ENCODE measurements at places on chromosomes 5 and 9.

- no peak for DNase-seq
Observed at GRCh38 chr9:123287639-123288038, 19.3 kb upstream of the STRBP start.

- no peak for DNase-seq
Observed at GRCh38 chr5:82661933-82662332, 383.8 kb upstream of the RPS23 start.

GRCh38 chr9:129309041-129309430, 131.0 kb upstream of the IER5L start:
- DNase-seq: no peak

- no peak for DNase-seq
Observed at GRCh38 chr9:87776481-87777379, 50.8 kb downstream of the CTSL start.

DNA sequence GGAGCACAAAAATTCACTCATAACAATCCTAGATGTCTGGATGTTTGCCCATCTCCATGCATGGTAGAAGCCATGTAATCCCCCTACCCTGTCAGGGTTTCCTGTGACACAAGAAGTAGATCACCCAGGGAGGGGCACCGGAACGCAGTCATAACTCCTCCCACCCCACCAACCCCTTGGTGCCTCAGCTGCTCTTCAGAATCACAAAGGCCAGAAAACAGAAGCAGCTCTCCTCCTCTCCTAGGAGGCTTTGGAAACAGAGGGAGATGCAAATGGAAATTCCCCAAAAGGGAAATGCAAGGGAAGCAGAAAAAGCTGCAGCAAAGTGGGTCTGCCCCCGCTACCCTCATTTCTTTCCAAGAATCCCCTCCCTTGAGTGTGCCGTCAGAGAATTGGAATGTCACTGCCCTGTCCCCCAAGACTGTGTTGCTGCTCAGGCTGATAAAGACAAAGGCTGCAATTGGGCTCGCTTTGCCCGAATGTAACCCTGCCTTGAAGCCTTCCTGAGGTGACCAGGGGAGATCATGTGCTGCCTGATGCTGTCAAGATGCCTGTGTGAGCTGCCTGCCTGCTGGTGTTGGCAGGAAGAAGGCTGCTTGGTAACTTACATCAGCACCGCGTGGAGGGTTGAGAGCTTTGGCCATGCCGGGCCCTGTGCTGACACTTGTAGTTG, 65.5 kb upstream of the ABCA1 start:
- DNase-seq: no peak

DNA sequence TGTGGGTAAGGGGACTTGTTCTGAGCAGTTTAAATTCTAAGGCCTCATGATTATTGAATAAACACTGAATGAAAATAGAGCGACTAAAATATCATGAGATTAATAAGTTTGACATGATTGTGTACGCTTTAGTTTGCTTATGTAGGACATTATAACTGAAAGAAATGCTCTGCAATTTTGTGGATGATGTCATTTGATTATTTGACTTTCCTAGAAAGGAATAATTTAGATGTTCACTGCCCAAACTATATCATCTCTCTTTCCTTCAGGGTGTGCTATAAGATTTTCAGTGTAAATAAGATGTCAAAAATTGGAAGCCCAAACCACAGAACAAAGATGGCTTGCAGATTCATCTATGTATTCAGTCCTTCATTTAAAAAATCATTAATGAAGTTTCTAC, 115.7 kb upstream of the MTAP start:
- no peak for DNase-seq

DNA sequence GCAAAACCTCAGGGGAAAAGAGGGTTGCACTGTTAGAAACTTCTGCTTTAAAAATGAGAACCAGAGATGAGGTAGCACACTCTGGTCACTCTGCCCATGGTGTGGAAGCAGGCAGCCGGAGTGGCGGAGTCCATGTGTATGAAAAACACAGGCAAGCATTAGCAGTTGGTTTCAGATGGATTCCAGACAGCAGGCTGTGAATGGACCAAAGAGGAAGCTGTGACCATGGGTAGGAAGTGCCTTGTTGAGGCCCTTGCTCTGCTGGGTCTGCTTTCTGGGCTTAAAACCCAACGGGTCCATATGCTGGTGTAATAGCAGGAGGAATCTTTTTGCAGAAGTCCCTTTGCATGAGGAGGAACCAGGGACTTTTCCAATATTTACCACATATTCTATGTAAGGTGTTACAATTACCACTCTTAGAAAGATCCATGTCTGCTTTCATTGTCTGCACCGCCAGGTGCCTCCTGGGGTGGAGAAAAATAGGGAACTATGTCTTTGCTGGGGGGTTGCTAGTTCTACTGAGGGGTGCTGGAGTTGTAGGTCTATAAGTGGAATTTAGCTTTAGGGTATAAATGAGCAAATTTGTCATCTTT, 77.0 kb downstream of the ANKRD55 start:
- no peak for DNase-seq

DNA sequence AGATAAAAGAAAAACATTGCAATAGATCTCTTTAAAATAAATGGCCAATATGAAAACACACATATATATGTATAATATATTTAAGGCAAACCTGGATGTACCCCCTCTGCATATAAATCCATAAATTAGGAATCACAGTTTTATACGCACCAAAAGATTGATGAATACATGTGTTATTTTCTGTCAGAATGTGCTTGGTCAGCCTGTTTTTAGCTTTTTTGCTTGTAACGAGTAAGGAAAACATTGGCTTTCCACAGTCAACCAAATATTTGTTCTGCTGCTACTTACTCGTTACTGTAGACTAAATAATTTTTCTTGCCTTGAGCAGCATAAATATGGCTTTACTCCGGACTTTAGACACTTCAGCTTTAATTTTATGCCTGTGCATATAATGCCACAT, 173.7 kb downstream of the CWC27 start:
- no peak for DNase-seq

- DNase-seq: no peak
Observed at GRCh38 chr9:134620751-134621557, 20.6 kb upstream of the COL5A1 start.

- no peak for DNase-seq
Observed at GRCh38 chr5:171776770-171777759, 8.6 kb upstream of the SMIM23 start.

GRCh38 chr5:78472469-78473106, 112.2 kb downstream of the SCAMP1 start:
- DNase-seq: no peak

DNA sequence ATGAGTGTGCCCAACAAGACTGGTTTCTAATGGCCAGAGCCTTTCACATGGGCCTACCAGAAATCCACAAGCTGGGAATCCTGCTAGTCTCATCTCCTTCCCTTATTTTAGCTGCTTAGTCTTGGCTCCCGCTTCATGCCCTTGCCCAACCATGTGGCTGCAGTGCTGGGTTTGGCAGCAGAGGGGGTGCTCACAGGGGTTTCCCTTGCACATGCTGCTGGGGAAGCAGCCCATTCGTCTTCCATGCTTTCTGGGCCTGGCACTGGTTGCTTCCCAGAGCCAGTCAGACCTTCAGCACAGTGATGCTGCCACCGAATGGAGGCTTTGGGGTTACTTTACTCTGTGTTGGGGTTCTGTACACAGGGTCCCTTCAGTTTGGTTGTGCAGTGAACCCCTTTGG, 26.3 kb downstream of the SLC46A2 start:
- no peak for DNase-seq

DNA sequence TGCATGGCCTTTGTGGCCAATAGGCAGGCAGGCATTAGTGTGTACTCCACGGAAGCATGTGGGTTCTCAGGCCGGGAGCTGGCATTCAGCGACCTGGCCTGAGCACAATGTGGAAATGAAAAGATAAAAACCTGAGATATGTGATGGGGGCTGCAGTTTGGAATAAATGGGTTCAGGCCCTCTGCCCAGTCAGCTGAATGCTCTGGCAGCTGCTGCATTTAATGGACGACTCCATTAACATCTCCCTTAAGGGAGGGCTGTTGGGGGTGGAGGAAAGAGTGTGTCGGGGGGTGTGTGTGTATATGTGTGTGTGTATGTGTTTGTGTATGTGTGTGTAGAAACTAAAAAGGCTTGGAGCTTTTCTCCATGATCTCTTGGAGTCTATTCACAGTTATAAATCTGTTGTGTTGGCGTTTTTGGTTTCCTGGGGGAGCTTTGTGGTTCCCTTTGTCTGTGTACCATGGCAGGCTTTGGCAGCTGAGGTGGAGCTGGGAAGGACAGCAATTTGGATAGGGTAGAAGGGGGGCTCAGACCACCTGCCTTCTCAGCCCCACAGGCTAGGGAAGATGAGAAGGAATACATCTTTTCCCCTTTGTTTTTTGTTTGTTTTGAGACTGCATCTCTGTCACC, 27.3 kb upstream of the HSPA9 start:
- no peak for DNase-seq

DNA sequence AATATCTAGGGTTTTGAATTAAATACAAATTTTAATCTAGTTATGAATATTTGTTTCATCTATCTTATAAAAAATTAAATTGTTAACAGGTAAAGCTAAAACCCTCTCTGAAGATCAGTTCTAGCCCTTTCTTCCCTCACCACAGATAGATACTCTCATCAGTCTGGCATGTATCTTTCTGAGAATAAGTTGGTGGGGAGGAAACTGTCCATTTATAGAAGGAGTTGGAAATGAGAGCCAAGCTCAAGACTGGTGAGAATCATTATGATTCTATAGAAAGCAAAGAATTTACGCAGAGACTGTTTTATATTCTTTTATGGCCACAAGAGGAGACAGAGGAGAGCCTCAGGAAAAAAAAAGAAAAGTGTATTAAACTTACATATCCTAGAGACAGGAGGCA, 59.0 kb downstream of the STARD4 start:
- no peak for DNase-seq

GRCh38 chr9:108058135-108058814, 568.7 kb upstream of the KLF4 start:
- no peak for DNase-seq

DNA sequence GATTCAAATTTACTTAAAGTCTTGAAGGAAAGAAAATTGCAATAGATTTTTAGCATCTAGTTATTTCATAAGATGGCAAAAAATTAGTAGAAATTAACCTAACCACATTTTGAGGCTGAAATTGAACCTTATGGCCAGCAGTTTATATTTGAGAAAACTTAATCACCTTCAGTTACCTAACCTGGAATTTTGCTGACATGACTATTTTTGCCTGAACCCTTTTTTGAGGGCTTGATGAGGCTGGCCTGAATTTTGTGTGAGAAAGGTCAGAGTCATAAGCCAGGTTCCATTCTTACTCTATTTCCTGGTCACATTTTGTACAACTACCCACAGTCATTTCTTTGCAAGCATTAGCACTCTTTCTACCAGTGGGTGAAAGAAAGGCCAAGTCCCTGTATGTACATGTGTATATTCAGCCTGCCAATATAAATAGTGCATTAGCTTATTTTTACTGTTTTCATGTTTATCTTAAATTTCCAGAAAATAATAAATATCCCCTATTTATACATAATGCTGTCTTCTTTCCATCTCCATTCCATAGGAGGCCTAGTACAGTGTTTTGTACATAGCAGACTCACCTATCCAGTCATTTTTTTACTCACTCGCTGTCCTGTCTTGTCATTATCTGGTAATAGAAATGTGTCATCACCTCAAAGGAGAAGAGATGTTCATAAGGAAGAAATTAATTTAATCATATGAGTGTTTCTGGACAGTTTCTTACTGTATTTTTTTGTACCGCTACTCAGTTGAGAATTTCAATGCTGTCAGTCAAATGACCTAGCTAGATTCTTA, 108.4 kb upstream of the SGCD start:
- no peak for DNase-seq

- DNase-seq: no peak
Observed at GRCh38 chr9:107711542-107711941, 222.0 kb upstream of the KLF4 start.

DNA sequence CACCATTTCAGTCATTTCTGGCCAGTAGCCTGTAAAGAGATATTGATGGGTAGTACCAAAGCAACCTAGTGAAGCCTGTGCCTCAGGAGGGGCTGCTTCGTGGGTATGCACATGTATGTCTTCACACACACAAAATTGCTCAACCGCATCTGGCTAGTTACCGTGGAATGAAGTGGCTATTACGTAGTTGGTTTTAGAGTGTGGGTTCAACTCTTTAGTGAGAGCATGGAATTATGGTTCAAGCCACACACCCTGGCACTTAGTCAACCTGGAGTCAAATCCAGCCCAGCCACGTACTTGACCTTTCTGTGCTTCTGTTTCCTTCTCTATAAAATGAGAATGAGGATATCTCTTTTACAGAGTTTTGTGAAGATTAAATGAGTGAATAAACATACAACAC, 174.9 kb downstream of the TTC39B start:
- no peak for DNase-seq

GRCh38 chr5:159427180-159428012, 97.1 kb upstream of the IL12B start:
- DNase-seq: no peak

- DNase-seq: no peak
Observed at GRCh38 chr9:93644397-93645088, 68.2 kb downstream of the PHF2 start.

GRCh38 chr5:172852490-172853354, 18.7 kb downstream of the ERGIC1 start:
- no peak for DNase-seq

DNA sequence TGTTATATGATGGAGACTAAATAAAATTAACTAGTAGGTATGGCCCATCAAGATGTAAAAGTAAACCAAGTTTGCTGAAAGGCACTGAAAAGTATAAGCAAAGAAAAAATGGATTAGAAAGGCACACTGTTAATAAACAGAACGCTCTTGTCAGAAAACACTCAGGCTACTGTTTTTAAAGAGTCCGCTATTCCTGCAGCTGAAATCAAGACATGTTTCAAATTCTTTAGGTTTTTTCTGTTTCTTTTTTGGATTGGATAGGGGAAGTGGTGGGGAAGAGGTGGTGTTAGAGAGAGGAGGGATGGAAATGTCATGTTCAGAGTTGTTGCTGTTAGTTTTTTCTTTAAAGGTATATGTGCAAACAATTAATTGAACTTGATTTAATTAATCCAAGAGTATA, 17.5 kb downstream of the OSTF1 start:
- no peak for DNase-seq

DNA sequence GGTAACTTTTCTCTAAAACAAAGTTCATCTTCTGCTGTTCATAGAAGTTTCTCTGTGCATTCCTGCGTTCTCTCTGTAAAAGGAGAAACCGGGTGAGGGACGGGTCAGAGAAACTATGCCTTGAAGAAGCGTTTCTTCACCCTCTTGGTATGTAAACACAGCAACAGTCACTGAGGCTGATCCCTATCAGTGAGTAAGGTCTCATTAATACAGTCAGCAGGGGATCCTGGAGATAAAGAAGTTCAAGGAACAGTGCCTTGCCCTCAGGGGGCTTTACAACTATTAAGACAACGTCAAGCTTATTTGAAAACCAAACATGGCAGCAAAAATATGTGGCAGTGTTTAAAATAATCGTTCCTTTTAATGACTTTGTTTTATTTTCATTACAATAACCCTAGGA, 202.9 kb upstream of the IL12B start:
- DNase-seq: no peak

DNA sequence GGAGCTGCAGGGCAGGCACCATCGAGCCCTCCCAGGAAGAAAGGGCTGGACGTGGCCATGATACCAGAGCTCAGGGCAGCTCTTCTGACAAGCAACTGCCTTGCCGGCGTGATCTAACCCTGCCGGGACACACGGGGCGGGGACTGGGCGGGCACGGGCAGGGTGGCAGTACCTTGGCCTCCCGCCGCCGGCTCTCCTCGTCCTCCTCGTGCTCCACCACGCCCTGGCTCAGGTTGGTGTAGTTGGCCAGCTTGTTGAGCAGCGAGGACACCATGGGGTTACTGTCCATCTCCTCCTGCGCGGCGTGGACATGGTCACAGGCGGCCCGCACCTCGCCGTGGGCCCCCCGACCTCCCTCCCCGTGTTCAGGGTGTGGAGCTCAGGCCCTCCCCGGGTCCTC, 18.5 kb downstream of the SLC12A7 start:
- no peak for DNase-seq

Data from NCI-H2081 treated with DMSO at 0.1 percent for 48 hours (cell line).